Mammary epithelial cell (primary cell): ENCODE measurements at places on chromosomes 13 and 19. TPM values are rescaled to one million over a fixed set of nuclear protein-coding genes. Genes with fewer than 3 reads are reported as not detected.

RASAL3 gene
- not detected for polyA plus RNA-seq

COL4A2 gene
- 119 TPM for polyA plus RNA-seq

KLK3 gene
- not detected for polyA plus RNA-seq

ZNF418 gene
- 1.5 TPM for polyA plus RNA-seq

KIR2DL1 gene
- polyA plus RNA-seq: not detected

DENND1C gene
- 0.26 TPM for polyA plus RNA-seq

FBN3 gene
- polyA plus RNA-seq: not detected

ZNF8 gene
- polyA plus RNA-seq: 2.4 TPM

ZIC5 gene
- polyA plus RNA-seq: not detected

ZNF91 gene
- 8.4 TPM for polyA plus RNA-seq

FFAR3 gene
- polyA plus RNA-seq: not detected

HDGFL2 gene
- 30.0 TPM for polyA plus RNA-seq

SNAPC2 gene
- polyA plus RNA-seq: 11.5 TPM

SULT2B1 gene
- polyA plus RNA-seq: 2.0 TPM

ZIM2 gene
- not detected for polyA plus RNA-seq

NTF4 gene
- polyA plus RNA-seq: 9.5 TPM

CYP4F2 gene
- polyA plus RNA-seq: 0.77 TPM

SLC25A41 gene
- polyA plus RNA-seq: 0.06 TPM

NAPSA gene
- 0.24 TPM for polyA plus RNA-seq

KLK12 gene
- not detected for polyA plus RNA-seq

SBK3 gene
- polyA plus RNA-seq: not detected

SPC24 gene
- 24.8 TPM for polyA plus RNA-seq

ERCC5 gene
- polyA plus RNA-seq: 20.8 TPM

GADD45GIP1 gene
- polyA plus RNA-seq: 35.6 TPM

CEACAM18 gene
- not detected for polyA plus RNA-seq

MATK gene
- not detected for polyA plus RNA-seq

NPAS1 gene
- polyA plus RNA-seq: 0.39 TPM
